Stimulated activated CD4-positive, alpha-beta T cell treated with anti-CD3 and anti-CD28 coated beads, TNF-alpha, amount 100 ng/mL, for 48 hours (primary cell): ENCODE measurements at places on chromosomes 12 and 14.

GRCh38 chr14:21917699-21918436 lies 244.2 kb upstream of the OR4E1 start:
- peak; percentile 49 for DNase-seq

GRCh38 chr14:49049711-49050110 lies 536.5 kb downstream of the RPS29 start:
- DNase-seq: no peak

- DNase-seq: no peak
Measured at GRCh38 chr12:39372204-39372925, 70.6 kb downstream of the KIF21A start.

DNA sequence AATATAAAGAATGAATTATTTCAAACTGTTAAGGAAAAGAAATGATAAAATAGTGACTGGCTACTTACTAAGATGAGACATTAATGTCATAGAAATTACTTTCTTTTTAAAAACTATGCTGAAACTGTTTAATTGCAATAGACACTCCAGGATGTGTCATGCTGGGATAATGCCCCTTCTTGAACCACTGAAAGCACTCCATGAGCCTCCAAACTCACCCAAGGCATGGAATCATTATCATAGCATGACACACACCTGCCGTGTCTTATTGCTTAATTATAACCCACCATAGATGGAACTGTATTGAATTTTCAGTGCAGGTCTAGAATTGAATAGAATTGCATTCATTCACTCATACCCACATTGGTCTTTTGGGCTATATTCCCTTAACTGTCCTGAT lies 4.3 kb downstream of the MBIP start:
- DNase-seq: no peak

DNA sequence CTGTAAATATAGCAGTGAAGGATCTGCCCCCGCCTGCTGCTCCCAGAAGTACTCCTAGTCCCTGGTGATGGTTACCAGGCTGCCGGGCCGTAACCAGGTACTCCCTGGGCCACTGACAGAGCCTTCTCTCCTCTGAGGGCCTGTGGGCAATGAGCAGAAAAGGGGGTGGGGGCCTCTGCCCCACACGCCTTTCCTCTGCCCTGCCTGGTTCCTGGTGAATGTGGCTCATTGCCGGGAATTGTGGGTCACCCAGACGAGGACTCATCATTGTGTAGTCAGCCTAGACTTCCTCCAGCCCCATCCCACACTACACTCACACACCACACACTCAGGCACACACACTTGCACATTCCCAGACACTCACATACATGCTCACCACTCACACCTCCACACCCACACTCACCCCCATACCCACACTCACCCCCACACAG lies 35.7 kb upstream of the ACTN1 start:
- no peak for DNase-seq

GRCh38 chr12:92403210-92404175 lies 257.8 kb upstream of the BTG1 start:
- DNase-seq: peak; percentile 47

- DNase-seq: no peak
Measured at GRCh38 chr14:52692248-52692962, 3.0 kb downstream of the ERO1A start.

DNA sequence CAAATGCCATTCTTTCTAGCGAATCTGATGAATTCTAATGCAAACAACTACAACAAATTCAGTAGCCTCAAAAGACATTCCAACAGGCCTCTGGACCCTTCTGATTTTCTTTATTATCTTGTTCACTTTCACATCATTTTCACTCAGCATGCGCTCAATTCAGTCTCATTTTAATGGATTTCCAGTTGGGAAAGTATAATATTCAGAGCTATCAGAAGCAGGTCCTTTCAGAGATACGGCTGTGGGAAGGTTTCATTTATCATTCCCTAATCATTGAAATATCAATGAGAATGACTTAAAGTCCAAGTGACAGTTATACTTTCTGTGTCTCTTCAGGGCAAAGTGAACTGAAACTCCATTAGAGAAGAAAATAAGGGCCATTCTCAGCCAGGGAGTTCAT lies 1083.7 kb upstream of the FLRT2 start:
- no peak for DNase-seq

DNA sequence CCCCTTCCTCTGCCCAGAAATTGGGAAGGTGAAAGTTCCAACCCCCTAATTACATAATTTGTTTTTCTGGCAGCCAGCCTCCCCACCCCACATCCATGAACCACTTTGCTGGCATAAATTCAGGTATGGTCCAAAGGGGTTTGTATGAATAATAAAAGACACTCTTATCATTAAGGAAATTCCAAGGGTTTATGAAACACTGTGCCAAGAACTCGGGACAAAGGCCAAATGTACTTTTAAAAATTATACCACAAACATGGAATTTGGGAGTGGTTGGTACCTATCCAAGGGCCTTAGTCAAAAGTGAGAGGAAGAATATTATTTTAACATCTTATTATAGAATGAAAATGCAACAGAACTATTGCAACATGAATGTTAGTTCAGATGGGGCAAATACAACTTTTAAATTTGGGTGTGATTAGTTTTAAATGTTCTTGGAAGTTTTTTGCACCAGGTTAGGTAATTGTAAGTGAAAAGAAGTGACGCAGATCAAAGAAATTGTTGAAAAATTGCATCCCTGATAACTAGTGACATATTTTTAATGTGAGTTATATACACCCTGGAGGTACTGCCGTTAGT lies 217.8 kb downstream of the TMEM117 start:
- no peak for DNase-seq

GRCh38 chr14:71658261-71658860 lies 273.9 kb upstream of the RGS6 start:
- DNase-seq: no peak

DNA sequence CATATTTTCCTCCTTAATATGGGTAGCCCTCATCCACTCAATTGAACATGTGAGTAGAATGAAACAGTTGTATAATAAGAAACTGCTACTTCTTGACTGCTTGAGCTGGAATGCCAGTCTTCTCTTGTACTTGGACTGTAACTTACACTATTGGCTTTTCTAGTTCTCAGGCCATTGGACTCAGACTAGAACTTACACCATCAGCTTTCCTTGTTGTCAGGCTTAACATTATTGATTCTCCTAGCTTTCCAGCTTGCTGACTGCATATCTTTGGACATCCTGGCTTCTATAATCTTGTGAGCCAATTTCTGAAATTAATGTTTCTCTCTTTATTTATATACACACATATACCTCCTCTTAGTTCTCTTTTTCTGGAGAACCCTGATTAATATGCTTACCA lies 24.8 kb downstream of the CCDC91 start:
- no peak for DNase-seq

DNA sequence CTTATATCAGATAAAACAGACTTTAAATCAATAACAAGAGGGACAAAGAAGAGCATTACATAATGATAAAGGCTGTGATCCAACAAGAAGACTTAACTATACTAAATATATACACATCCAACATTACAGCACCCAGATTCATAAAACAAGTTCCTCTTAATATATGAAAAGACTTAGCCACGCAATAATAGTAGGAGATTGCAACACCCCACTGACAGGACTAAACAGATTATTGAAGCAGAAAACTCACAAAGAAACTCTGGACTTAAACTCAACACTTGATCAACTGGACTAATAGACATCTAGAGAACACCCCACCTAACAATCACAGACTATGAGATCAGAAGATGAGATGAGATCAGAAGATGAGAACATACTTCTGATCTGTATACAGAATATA lies 5.7 kb upstream of the CLEC14A start:
- no peak for DNase-seq

DNA sequence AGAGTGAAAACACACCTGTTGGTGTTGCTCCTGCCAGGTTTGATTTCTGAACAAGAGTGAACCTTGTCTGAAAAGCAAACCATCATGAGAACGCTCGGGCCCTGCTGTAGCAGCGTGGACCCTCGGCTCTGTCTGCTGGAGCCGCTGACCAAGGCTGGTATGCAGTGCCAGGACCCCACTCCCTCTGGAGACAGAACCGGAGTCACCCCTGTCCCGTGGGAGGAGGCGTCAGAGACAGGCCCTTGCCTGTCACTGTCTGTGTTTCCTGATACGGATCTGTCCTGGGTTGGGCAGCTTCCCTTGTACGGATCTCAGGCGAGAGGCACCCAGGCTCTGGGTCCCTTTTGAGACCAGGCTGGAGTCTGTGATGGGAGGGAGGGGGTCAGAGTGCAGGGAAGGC lies 111.6 kb downstream of the ADGRD1 start:
- no peak for DNase-seq

GRCh38 chr14:84453307-84453950 lies 1076.5 kb upstream of the FLRT2 start:
- DNase-seq: no peak

GRCh38 chr14:76877871-76878270 lies 51.7 kb downstream of the LRRC74A start:
- no peak for DNase-seq

- DNase-seq: no peak
Measured at GRCh38 chr12:903055-903454, 46.4 kb downstream of the RAD52 start.

DNA sequence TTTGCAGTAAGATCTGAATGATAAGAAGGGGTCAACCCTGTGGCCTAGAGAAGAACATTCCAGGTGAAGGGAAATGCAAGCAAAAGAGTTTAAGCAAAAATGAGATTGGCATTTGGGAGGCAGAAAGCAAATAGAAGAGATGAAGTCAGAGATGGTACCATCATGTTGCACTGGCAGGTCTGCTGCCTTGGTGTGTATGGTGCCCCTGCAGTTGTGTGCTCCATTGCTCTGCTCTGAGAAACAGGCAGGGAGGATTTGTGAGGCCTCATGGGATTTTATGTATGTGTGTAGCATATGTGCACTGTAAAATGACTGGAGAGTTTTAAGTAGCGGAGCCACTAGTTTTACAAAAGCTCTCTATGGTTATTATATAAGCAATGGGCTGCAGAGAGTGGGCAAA lies 6.6 kb downstream of the LDHB start:
- no peak for DNase-seq

DNA sequence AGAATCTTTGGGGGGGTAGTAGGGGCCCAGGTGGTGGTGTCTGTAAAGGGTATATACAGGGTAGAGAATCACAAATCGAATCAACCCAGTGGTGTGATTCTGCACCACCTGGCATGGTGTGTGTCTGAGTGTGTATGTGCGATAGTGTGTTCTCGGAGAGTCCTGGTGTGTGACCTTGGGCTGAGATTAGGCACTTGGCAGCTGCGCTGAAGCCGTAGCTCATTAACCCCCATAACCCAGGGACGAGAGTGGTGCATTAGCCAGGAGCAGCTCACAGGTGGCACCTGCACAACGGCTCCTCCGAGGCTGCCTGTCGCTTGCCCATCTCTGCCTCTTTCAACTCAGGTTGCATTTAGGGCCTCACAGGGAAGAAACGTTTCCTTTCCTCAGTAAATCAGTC lies 15.6 kb upstream of the TESC start:
- no peak for DNase-seq

- no peak for DNase-seq
Measured at GRCh38 chr14:89516173-89516572, 99.1 kb upstream of the FOXN3 start.

DNA sequence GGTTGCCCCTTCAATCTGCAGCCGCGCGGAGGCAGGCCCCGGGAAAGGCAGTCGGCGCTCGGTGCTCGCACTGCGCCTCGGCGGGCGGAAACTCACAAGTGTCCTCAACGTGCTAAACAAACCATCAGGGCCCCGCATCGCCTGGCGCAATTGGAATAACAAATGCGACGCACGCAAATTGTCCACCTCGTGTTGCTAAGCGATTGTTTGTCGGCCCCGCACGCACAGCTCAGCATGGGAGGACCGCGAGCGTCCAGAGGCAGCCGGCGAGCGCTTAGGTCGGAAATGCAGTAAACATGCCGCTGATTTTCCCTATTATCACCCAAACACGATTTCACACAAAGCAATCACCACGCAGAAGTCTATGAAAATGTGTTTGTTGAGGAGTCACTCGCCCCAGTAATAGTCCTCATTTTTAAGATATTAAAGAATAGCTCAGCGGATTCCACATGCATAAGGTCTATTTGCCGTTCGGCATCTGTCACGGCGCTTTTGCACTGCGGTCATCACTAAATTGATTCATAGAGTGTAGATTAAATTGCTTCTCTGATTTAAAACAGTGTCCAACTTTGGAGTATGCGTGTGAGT lies 3.2 kb upstream of the GSC start:
- no peak for DNase-seq

- DNase-seq: no peak
Measured at GRCh38 chr12:47763481-47764346, 5.0 kb upstream of the RAPGEF3 start.

DNA sequence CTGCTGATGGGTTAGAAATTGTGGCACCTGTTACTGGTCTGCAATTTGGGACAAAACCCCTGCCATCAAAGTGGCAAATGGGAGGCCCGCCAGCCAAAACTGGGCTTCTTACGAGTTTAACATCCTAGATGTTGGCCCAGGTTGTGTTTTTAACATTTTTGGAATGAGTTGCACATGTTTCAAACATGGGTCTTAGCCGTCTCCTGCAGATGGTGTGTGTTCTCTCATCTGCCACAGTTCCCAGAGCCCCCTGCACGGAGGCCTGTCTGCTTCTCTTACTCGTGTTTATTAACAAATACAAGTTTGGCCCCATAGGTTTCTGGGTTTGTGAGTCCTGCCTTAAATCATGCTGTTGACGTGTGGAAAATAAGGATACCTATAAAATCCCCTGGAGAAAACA lies 46.5 kb downstream of the CACNA2D4 start:
- no peak for DNase-seq

DNA sequence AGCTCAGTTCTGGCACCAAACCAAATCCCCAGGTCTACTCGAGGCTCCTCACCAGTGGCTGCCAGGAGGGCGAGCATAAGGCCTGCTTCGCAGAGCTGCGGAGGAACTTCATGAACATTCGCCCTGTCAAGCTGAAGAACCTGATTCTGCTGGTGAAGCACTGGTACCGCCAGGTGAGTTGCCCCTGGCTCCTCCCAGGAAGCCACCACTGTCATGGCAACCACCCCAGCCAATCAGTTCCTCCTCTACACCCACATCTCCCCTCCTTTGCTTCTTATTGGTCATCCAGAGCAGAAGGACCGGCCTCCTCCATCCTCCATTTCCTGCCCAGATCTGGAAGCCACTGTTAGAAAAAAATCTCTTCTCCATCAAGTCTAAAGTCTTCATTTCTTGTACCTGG lies 17.2 kb upstream of the OAS2 start:
- no peak for DNase-seq

- no peak for DNase-seq
Measured at GRCh38 chr12:48132826-48133225, 13.7 kb downstream of the PFKM start.

GRCh38 chr12:104508752-104509446 lies 52.2 kb downstream of the CHST11 start:
- DNase-seq: no peak

DNA sequence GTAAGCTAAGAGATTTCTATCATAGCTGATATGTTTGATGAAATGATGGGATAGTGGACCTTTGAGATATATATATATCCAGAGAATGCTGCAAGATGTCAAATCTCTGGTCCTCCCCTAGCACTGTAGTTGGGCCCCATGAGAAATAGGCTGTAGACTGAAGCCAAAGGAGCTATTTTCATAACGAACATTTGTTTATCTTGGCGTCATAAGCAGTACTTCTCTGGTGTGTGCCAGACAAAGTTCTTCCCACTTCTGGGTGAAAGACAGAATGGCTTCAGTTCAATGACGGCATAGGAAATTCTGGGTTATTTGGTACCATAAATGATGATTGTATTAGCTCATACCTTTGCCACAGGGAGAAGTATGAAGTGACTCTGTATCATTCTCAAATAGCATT lies 534.3 kb downstream of the SOX5 start:
- no peak for DNase-seq

GRCh38 chr14:23175823-23176222 lies 7.6 kb downstream of the SLC7A8 start:
- no peak for DNase-seq

- no peak for DNase-seq
Measured at GRCh38 chr12:8897081-8897480, 17.2 kb upstream of the PHC1 start.
